ENCODE measurements at places on chromosomes 3 and 15.
A peak's percentile ranks its signal among the peaks of the same experiment; 100 is the strongest.

DNA sequence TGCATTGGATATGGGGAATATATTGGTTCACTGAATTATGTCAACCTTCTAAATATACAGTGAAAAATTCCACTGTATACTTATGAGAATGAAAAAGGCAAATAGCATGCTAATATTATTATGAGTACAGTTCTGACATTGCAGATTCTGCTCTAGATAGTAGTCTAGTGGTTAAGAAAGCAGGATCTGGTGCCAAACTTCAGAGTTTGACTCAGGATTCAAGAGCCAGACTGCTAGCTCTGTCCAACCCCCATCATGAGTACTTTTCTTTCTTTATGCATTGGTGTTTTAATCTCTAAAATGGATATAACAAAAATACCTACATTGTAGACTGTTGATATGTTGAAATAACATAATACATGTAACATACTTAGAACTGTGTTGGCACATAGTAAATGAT is 57.3 kb upstream of the PLSCR4 start:
- no peak for DNase-seq

DNA sequence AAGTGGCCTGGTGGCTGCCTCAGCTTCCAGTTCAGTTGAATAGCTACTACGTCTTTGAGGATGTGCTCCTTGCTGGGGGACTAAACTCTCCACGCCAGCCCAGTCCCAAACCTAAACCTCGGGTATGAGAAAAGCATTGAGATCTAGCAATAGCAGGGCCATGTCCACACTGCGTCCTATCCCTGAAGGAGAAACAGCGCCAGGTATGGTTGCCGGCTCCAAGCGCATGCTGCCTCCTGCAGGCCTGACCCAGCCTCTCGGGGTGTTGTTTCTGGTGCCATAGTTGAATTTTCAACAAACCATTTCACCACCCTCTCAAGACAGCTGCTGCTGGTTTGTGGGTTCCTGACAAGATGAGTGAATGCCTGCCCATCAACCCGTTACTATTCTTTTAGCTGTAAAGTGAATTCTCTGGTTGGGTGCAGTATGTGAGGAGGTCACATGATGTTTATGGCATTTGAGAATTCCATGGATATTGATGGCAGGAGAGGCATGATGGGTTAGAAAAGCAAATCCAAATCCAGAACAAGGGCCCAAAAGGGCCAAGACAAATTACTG is 13.0 kb upstream of the SLC28A1 start:
- DNase-seq, result no peak

- DNase-seq, result peak; percentile 74
These were observed 30.6 kb upstream of the ABHD2 start for GRCh38 chr15:89057506-89058133.

DNA sequence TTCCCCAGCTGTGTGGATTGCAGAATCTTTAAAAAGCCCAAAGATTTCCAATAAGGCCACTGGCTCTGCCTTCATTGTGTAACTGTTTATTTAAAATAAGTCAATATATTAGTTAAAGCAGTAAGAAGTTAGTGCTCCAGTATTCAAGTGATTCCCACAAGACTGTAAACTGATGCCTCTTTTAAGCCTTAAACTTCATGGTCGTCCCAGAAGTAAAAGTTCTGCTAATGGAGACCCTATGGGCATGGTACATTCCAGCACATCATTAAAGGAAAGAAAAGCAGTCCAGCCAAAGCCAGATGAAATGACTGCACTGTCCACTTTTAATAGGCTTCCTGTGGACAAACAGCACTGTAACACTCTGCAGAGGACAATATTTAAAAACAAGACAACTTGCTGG is 512.6 kb downstream of the MECOM start:
- no peak for DNase-seq

- no peak for DNase-seq
These were observed 27.9 kb upstream of the SLC41A3 start for GRCh38 chr3:126111566-126112475.

DNA sequence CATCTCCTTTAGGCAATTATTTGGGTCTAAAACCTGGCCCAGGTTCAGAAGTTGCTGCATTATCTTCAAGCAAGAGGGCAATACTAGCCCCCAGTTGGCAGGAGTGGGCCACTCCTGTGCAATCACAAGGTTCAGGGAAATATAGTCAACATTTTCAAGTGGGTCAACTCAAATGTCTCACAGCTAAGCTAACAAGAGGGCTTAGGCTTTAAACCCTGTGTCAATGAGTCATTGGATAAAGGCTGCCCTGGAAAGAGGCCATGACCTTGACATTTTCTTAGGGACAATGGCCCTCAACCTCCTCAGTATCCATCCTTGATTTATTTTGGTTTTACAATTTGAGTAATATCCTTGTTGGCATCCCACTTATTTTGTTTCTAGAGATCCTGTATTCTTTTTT is 73.5 kb upstream of the DCP1A start:
- no peak for DNase-seq

- DNase-seq, result no peak
These were observed 148.0 kb downstream of the DIPK2A start for GRCh38 chr3:144119633-144120032.

GRCh38 chr15:79981831-79982455 is 10.9 kb upstream of the BCL2A1 start:
- DNase-seq, result no peak

DNA sequence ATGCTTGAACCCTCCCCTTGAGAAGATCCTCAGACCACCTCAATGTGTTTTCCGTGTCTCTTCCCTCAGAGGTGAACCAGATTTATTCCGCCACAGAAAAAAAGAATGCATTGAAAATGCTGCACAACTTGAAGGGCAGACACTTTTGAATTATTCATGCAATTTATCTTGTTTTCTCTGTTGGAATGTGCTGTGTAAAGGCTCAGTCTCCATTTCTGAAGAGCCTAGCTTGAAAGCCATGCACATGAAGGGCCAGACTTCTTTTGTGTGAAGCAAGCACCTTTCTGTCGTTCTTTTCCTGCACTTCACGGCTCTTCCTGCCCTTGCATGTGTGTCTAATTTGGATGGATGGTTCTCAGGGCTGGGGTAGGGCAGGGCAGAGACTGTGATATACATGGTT is 79.0 kb upstream of the ATP13A5 start:
- DNase-seq, result no peak

DNA sequence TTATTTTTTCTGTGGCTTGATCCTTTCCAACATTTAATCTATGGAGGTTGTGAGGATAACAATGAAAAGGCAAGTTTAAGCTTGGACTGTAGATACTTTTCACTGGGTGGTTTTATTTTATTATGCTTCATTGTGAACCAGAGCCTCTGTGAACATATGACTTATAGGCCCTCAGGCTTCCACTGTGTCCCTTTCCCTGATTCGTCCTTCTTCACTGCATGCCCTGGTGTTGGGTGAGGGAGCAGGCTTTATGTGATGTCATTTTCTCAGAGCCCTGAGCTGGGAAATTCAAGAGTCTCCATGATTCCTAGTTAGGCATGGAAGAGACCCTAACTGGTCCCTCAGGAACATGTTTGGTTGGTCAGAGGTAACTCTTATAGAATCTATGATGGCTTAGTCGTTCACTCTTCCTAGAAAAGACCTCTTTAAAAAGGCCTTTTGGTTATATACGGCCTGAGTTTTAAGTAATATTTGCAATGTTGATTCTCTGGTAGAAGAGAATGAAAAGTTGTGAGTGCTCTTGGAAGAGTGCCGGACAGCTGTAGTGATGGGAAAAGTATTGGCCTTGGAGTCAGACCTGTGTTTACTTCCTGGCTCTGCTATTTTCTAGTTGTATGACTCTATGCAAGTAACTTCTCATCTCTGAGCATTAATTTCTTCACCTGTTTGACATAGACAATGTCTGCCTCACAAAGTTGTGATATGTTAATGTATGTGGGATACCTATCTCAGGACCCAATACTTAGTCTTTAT is 168.4 kb downstream of the LPP start:
- no peak for DNase-seq

GRCh38 chr3:2595486-2595885 is 496.8 kb downstream of the CNTN4 start:
- DNase-seq, result no peak

DNA sequence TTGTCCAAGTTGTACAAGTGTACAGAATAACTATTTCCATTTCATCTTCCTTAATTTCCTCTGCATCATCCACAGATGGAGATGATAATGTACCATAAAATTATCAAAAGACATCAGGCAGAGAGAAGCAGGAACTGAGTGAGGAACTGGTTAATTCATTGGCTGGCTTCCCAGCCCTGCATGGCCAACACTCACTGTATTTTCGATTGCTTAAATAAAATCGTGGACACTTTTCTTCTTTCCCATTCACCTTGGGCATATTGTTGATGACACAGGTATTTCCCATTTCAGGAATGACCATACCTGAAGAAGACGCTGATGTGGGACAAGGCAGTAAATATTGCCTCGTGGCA is 144.2 kb upstream of the ABHD17C start:
- no peak for DNase-seq

DNA sequence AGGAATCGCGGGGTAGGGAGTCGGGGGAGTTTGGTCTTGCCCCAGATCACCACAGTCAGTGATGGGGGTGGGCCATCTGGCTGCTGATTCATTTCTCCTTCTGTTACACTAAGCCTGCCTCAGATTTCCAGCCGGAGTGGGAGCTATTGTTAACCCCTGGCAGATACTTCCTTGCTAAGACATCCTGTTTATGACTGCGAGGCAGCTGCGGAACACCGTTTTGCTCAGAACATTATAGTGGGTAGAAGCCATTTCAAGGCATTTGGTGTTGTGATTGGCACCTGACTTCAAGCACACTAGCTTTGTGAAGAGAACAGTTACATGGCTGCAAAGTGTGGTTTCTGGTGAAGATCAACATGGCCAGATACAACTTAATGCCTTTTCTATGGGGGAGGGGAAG is 73.8 kb downstream of the FLNB start:
- no peak for DNase-seq

DNA sequence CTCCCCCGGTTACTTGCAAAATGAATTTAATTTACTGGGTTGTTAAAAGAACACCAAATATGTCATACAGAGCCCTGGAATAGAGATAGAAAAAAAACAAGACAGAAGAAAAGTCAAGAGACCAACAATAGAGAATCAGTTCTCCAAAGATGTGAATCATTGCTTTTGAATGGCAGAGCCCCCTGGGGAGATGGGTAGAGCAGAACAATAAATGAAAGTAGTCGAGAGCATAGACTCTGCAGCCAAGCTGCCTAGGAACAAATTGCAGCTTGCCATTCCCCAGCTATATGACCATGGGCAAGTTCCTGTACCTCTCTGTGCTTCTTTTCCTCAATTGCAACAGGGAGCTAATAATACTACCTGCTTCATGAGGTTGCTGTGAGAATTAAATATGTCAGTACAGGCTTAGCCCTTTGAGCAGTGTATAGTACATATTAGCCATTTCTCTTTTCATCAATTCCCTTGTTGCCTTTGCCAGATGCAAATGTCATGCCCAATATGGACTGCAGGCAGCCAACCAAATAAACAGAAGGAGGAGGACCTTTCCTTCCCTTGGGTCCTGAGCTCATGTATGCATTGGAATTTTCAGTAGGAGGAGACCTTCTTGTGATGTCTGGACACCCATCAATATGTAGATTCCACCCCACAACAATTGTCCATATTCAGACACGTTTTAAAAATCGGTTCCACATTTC is 25.0 kb upstream of the BFSP2 start:
- DNase-seq, result no peak

DNA sequence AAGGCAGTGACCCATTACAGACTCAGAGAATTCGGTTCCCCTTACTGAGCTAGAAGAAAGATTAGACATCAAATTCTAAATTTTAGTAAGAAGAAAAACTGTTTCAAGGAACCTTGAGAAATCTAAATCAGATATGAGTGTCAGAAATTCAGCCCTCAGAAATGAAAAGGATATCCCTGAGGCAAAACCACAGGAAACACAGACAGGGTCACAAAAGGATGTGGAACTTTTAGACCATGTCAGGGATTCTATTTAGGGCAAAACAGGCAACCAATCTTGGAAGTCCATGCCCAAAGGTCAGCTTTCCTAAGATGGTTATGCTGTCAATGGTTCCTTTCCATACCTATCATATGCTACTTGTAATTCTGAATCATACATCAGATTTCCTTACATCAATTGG is 31.6 kb downstream of the SHOX2 start:
- no peak for DNase-seq

DNA sequence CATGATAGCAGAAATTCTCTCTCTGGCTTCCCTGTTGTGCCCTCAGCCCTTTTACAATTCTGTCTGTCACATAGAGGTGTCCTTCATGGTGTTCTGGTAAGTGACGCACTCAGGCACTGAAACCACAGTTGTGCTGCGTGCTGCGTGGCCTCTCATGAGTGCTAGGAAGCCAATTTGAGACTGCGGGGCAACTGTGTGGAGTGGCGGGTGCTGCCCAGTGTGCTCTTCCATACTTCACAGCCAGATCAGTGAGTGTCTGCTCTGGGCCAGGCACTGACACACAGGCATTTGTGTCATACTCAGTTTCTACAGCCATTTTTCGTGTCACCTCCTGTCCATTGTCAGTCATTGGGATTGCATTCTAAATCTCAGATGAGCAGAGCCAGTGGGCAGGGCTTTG is 133.1 kb upstream of the PLXNA1 start:
- DNase-seq, result no peak

DNA sequence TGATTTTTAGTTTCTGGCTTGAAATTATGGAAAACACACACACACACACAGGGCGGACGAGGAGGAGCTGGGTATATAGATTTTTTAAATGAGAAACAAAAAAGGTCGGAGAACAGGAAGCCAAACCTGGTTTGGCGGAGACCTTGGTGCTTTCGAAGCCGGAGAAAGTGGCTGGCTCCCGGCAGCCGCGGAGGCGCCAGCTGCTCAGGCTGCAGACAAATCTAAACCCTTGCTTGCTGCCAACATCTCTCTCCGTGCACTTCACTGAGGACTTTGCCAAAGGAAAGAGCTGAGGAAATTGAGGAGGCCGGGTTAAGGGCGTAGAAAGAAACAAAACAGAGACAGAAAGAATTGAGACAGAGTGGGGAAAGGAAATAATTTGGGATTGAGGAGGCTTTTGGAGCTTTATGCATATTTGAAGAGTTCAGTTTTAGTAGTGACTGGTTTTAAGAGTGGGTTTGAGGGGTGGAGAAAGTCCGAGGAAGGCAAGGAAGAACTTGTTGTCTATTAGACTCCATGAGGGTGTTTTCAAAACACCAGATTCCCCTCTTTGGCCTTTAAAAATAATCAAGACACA is 2.2 kb downstream of the ZIC1 start:
- no peak for DNase-seq

- DNase-seq, result no peak
These were observed 69.3 kb downstream of the CHST2 start for GRCh38 chr3:143188881-143189280.

GRCh38 chr15:39919748-39920509 is at the start of gene GPR176:
Gene GPR176, minus strand, starts transcription at chr15:39920266. Its CDS starts 240 bp downstream, at chr15:39920026.
- peak; percentile 11 for DNase-seq

GRCh38 chr3:190122198-190122771 is 1.6 kb upstream of the P3H2 start:
- no peak for DNase-seq

DNA sequence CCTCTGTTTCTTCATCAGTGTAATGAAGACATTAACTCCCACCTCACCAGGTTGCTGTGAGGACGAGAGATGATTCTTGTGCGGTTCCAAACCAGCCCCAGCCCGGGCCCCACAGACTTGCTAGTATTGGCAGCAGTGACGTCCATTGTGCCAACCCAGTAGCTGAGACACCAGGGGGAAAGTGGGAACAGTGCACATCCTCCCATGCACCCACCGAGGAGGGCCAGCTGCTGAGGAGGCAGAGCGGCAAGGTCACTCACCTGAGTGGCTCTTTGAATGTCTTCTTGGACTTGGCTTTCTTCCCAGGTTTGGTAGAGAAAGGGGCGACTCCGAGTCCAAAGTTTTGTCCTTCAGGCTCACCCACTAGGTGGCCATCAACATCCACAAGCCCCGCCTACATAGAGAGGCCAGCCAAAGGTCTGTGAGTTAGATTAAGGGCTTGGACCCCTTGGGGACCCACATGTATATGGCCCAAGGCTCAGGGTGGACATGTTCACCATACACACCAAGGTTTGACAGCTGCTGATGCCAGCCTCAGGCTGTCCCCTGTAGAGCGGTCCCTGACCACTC is 38.0 kb downstream of the KIF9 start:
- DNase-seq, result no peak
